Vagina (tissue), 2 donors: ENCODE measurements at places on chromosomes 5 and 9.
A peak's percentile ranks its signal among the peaks of the same experiment; 100 is the strongest.

- DNase-seq = no peak
Observed at GRCh38 chr9:107008447-107008846, 145.5 kb downstream of the ZNF462 start.

DNA sequence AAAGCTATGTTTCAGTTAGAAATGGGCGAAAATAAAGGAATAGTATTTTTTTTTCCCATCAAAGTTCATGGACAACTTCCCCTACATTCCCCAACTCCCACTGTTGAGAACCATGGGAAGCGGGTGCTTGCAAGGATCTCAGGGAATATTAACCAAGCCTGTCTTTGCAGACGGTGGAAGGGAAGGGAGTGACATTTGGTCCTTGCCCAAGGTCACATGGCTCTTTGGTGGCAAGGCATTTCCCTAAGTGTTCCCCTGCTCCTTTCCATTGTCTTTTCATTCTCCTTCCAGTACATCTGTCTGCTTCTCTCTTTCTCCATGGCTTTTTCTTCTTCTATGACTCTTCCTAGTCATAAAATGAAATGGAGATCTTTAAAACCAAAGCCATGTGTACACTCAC lies 19.0 kb downstream of the C9orf57 start:
- no peak for DNase-seq

- DNase-seq = no peak
Observed at GRCh38 chr5:135322271-135322670, 76.8 kb downstream of the MACROH2A1 start.

- no peak for DNase-seq
Observed at GRCh38 chr5:157566902-157567489, 8.6 kb downstream of the ADAM19 start.

- no peak for DNase-seq
Observed at GRCh38 chr5:14735944-14736343, 71.4 kb downstream of the OTULIN start.

- DNase-seq = no peak
Observed at GRCh38 chr5:151086192-151086869, 5.5 kb upstream of the TNIP1 start.

DNA sequence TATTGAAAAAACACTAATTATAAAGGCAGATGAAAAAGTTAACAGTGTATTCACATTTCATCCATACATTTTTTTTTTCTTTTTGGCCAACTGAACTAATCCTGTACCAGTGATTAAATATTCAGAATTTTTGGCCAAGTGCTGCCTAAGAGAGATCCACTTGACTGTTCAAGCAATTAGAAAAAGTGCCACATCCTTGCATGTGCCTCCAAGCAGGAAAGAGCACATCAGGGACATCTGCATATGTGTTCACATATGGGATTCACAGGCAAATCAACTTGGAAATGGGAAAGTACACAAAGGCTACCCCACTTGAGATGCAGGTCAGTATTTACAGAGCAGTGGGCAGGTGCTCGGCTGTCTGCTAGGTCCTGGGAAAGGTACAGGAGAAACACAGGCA lies 163.3 kb upstream of the LHFPL2 start:
- no peak for DNase-seq

DNA sequence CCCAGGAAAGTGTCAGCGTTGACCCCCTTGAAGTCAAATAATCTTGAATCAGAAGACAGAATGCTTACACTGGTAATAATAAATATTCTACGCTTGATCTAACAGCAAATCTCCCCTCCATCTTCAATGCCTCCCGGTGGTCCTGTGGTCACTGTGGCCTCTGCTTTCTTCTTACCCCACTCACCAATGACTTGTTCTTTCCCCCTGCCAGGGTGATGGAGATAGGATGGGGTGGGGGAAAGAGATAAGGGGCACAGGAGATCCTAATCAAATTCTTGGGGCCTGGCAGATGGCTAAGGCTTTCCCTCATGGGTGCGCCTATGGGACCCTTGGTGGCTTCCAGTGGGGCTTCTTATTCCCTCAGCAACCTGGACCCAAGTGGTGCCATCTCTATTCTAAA lies 152.6 kb upstream of the EGFLAM start:
- DNase-seq = no peak

- DNase-seq = no peak
Observed at GRCh38 chr5:139984816-139985215, 58.3 kb downstream of the NRG2 start.

- no peak for DNase-seq
Observed at GRCh38 chr5:85545129-85545528, 1072.6 kb upstream of the COX7C start.

- peak; percentile 91 for DNase-seq
Observed at GRCh38 chr9:95876138-95876444, 600 bp downstream of the ERCC6L2 start.

GRCh38 chr5:180353980-180354452 lies 880 bp upstream of the GFPT2 start:
- DNase-seq = no peak

DNA sequence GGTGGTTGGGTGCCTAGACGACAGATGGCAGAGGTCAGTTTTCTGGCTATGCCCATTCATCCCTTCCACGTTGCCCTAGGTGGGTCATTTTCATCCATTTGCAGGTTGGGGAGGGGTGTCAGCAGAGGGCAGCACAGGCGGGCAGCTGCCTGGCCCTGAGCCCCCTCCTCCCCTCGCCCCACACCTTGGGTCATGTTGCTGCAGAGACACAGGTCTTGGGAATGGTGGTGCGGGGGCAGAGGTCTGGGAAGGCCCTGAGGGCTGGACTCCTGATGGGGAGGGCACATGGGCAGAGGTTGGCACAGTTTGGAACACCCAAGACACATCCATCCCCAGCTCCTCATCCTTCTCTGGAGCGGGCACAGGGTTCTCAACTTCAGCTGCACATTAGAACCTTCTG lies 103.2 kb upstream of the LMX1B start:
- DNase-seq = no peak

DNA sequence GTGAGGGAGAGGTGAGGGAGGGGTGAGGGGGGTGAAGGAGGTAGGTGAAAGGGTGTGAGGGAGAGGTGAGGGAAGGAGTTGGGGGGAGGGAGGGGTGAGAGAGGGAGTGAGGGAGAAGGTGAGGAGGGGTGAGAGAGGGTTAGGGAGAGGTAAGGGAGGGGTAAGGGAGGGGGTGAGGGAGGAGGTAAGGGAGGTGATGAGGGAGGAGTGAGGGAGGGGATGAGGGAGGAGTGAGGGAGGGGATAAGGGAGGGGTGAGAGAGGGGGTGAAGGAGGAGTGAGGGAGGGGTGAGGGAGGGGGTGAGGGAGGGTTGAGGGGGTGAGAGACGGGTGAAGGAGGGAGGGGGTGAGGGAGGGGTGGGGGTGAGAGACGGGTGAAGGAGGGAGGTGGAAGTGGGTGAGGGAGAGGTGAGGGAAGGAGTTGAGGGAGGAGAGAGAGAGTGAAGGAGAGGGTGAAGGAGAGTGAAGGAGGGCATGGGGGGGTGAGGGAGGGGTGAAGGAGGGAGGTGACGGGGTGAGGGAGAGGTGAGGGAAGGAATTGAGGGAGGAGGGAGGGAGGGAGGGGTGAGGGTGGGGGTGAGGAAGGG lies 18.5 kb downstream of the NINJ1 start:
- DNase-seq = no peak

DNA sequence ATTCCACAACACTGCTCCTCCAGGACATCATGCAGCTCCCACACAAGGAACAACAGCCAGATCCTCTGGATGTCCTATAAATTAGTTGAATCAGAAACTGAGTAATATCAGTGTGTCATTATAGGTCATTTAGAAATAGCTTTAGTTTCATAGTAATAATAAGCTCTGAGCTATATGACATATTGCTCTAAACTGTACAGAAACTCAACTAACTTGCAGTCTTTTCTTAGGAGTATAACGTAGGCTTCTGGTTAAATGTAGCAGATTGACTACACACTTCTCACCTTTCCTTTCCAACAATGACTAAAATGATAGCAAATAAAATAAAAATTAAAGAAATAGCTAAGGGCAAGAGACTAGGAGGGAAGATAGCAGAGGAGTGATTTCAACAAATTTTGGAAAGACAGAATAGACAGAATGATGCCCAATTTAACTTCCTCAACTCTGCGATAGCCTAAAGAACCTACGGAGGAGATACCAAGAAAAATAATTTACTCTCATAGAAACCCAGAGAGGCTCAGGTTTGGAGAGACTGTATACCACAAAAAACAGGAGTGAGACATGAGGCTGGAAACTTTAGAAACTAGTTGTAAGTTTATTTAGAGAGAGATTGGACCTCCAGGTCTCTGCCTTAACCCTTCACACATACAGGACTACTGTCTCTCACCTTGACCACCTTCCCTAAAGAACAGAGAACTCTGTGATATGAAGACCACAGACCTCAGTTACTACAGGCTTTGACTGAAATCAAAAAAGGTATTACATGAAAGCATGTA lies 193.7 kb downstream of the TSSK1B start:
- DNase-seq = no peak
